ENCODE measurements at places on chromosomes 7 and 10.

- DNase-seq, result no peak
These were observed 8.0 kb downstream of the SEPHS1 start for GRCh38 chr10:13340068-13340467.

- no peak for DNase-seq
These were observed 29.3 kb upstream of the RNF32 start for GRCh38 chr7:156611014-156612010.

- DNase-seq, result no peak
These were observed 109.4 kb upstream of the PDE1C start for GRCh38 chr7:32179567-32179966.

- no peak for DNase-seq
These were observed 479.9 kb upstream of the FOXK1 start for GRCh38 chr7:4202154-4202736.

DNA sequence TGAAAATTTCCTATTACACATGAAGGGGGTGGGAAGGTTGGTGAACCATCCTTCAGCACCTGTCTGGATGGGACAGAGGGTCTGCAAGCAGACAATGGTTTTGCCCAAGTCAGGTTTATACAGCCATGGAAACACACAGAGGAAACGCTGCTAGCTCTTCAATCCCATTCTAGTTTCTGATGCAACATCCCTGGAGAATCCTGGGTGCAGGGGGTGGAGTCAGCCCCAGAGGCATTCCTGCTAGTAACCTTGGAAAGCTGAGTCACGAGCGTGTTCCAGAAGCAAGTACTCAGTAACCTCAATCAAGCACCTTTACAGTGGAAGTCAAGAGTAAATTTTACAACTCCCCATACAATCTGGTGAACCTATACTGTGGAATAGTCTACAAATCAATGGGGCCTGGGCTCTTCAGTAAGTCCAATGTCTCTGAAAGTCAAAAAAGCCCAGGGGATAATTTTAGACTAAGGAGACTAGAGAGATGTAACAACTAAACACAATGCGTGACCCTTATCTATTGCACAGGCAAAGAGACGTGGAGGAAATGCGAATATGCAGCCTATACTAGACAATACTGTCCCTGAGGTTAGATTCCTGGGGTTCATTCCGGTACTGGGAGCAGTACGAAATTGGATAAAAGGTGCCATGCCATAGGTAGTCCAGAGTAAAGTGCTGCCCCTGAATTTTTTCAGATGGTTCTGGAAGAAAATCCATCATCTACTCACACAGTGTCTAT is 95.4 kb downstream of the ZRANB1 start:
- no peak for DNase-seq

GRCh38 chr10:27611236-27611635 is 107.1 kb downstream of the RAB18 start:
- DNase-seq, result no peak

GRCh38 chr7:101363196-101363733 is 590 bp downstream of the COL26A1 start:
- no peak for DNase-seq

Data from stimulated activated CD4-positive, alpha-beta T cell treated with anti-CD3 and anti-CD28 coated beads, Interleukin-15, amount 100 ng/mL, for 24 hours (primary cell).